ENCODE measurements at places on chromosomes 3 and 15.
A peak's percentile ranks its signal among the peaks of the same experiment; 100 is the strongest.

DNA sequence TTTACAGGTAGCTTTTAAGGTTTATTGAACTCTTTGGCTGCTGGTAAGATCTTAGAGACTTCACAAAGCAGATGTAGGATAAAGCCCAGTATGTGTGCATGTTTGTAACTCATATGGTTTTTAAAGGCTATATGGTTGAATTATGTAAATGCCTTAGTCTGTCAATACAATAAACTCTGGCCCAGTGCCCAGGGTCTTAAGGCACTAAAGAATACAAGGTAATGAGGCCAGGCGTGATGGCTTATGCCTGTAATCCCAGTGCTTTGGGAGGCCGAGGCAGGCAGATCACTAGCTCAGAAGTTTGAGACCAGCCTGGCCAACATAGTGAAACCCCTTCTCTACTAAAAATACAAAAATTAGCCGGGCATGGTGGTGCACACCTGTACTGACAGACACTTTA lies 170.3 kb upstream of the CGNL1 start:
- DNase-seq = no peak

DNA sequence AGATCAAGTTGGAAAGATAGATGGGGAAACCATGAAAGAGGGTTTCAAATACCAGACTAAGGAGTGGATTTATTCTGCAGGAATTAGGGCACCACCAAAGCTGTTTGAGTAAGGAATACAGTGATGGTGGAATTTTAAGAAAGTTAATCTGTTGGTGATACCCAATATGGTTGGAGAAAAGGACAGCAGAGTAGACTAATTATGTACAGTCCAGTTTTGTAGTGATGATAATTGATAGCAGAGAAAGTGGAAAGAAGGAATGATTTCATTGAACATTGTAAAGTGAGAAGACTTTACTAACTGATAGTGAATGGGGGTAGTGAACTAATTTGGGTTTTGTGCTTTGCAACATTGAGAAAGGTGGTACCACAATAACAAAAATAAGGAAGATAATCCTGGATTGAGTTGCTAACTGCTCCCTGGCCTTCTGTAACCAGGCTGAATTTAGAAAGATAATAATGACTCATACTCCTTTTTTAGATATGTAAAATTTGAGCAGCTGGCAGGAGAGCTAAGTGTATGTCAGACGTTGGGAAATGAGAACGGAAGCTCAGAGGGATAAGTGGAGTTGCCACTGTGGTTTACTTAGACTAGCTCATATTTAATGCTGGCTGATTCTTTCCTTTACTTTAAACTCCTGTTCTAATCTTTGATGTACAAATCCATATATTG lies 16.9 kb downstream of the TCAIM start:
- no peak for DNase-seq

GRCh38 chr3:37601832-37602231 lies 259.8 kb upstream of the CTDSPL start:
- DNase-seq = no peak

DNA sequence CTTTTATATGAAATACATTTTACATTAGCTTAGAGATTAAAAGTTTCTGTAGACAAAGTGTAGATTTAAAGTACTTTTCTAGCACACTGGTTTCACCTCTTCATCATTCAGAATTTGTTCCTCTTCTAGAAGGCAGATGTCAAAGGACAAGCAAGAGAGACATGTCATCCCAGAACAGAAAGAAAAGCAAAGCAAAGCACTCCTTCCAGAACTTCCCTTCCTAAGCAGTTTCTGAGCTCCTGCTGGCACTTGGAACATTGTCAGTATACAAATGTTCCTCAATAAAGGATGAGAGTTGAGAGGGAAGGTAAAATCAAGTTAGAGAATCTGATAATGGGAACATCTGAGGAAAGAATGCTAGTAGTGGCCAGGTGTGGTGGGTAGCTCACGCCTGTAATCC lies 26.2 kb downstream of the TMOD3 start:
- no peak for DNase-seq

DNA sequence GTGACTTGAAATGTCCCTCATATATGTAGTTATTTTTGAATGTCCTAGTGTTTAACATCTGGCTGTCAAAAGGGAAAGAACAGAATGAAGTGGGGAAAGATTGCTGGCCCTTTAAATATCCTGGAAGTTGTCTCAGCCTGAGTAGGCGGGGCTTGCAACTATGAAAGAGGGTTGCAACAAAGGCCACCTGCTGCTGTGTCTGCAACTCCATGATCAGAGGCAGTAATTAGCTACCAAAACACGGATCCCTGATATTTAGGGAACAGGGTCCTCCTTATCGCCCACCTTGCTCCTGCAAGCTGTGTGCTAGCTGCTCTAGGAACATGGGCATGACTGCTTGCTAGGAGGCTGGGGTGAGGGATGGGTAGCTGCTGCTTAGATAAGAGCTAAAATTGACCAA lies 100.2 kb upstream of the CFAP20DC start:
- DNase-seq = no peak

GRCh38 chr3:64957408-64958198 lies 269.8 kb upstream of the ADAMTS9 start:
- DNase-seq = no peak

DNA sequence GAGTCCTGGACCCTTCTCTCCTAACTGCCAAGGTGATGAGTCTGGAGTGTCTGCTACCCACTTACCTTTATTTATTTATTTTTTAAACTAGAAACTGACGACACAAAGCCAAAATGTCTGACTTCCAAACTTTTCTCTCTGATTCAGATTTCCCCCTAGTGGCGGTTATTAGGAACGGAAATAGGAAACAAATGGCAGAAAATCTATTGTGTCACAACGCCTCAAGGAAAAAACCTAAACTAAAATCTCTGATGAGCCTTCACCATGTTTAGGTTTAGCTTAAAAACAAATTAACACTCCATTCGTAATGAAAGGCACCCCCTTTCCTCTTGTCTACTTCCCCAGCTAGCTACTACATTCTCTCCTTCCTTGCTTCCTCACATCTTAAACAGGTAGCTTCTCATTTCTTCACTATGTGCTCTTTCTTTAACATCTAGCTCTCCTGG lies 94.0 kb upstream of the MEX3B start:
- DNase-seq = no peak

DNA sequence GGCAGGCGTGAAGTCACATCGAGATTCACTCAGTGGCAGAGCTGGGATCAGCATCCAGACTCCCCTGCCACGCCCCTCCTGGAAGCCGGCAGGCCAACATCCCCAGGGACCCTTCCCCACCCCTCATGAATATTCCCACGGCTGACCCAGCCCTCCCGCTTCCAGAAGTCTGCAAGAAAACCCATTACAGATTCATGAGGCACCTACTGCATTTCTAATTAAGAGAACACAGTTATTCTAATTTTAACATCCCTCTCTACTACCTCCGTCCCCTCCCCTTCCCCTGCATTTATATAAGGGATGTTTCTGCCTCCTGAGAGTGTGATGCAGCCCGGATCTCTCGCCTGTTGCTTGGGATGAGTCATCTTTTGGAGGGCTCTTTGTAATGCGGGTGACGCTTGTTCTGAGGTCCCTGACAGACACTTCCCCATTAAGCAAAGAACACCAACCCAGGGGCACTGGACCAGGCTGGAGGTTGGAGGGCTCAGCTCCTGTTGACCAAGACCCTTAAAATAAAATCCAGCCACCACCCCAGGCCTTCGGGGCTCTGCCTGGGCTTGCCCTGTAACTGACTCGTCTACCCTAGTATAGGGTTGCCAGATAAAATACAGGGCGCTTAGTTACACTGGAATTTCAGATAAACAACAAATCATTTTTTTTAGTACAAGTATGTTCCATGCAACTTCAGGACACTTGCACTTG lies 118.7 kb downstream of the NUP210 start:
- no peak for DNase-seq

DNA sequence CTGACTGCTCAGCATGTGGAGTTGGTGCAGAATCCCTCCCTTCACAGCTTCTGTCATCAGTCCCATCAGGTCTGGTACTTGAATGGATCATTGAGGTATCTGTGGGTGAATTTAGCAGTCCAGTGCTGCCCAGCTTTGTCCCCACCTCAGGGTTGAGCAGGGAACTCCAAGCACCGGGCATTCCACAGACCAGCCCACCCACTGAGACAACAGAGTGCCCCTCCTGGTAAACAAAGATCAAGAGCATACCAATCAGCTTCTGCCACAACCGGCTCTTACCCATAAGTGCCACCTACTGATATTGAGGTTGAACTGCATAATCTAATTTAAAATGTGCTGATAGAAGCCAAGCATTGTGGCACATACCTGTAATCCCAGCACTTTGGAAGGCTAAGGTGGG lies 57.1 kb upstream of the FXR1 start:
- DNase-seq = no peak

GRCh38 chr3:11435440-11436165 lies 163.4 kb downstream of the ATG7 start:
- DNase-seq = no peak

- no peak for DNase-seq
Observed at GRCh38 chr3:64291345-64291744, 66.1 kb upstream of the PRICKLE2 start.

DNA sequence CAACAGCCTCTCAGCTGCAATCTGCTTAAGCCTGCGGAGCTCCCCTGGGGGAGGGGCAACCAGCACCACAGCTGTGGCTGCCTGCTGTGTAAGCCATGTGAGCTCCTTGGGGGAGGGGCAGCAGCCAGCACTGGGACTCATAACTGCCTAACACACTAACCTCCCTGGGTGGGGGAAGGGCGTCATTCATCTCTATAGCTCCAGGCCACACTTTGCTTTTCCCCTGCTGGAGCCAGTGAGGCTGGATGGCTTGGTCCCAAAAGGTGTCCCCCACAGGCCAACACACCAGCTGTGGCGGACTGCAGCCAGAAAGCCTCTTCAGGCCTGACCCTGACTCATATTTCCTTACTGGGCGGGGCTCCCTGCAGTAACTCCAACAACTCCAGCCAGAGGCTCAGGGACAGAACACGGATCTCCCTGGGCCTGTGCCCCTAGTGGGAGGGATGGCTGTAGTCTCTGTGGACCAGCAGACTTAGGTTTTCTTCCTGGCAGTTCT lies 129.8 kb downstream of the PPM1L start:
- peak; percentile 85 for DNase-seq

GRCh38 chr3:53073553-53074365 lies 27.9 kb upstream of the SFMBT1 start:
- DNase-seq = no peak

- DNase-seq = no peak
Observed at GRCh38 chr3:79534727-79535126, 233.1 kb downstream of the ROBO1 start.

DNA sequence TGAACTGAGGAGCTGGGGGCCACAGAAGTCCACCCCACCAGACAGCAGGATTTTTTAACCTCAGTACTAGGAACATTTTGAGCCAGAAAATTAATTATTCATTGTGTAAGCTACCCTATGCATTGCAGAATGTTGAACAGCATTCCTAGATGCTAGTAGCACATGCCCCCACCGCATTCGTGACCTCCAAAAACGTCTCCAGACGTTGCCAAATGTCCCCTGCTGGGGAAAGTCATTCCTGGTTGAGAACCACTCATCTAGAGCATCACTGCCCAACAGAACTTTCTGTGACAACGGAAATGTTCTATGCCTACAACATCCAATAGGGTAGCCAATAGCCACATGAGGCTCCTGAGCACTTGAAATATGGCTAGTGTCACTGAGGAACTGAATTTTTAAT lies 333.5 kb downstream of the FOXP1 start:
- no peak for DNase-seq

GRCh38 chr3:13876451-13877100 lies 3.3 kb downstream of the WNT7A start:
- DNase-seq = no peak

DNA sequence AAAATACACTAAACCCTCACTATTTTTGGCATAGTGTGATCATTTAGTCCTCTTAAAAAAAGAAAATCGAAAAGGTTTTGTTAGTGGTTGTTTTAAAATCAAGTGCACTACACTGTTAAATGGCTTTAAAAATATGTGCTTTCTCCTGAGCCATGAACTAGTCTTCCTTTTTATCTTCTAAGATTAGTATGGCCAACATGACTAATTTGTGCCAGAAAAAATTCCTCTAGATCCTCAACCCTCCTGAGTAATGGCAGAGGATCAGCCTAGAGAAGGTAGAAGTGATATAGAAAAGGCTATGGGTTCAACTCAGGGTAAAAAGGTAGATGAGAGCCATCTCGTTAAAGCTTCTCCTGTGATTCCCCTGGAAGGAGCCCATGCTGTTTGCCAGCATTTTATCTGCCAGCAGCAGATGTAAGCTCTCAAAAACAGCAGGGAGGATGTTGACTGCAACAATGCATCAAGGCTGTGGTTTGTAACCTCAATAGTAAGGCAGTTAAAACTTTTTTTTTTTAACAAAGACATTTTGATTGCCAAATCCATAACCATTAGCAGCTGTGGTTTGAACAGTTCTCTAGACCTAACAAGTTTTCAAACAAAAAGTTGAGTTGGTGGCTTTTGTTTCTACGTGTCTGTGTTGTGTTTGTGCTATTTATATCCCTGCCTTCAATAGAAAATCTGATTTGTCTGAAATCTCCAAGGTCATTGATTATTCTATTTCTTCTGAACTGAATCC lies 30.2 kb upstream of the ZNF609 start:
- DNase-seq = no peak

DNA sequence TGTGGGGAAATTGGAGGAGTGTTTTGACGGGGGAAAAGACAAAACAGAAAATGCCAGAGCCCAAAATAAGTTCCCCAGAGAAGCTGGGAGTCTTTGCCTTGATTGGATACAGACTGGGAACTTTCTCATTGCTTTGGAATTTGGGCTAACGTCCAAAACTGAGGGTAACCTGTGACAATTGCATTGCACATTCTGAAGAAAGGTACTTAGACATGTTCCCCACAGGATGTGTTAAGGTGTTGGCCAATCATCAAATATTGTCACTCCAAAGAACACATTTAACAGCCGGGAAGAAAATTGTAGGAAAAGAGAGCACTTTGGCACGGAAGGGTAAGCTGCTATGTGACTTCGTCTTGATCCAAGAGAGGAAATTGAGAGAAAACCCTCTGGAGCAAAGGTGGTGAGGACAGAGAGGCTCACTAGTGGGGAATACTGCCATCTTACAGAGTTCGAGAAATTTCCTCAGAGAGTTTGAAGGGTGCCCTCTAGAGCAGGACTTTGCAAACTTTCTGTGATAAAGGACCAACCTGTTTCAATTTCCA lies 619.5 kb upstream of the TBL1XR1 start:
- no peak for DNase-seq

DNA sequence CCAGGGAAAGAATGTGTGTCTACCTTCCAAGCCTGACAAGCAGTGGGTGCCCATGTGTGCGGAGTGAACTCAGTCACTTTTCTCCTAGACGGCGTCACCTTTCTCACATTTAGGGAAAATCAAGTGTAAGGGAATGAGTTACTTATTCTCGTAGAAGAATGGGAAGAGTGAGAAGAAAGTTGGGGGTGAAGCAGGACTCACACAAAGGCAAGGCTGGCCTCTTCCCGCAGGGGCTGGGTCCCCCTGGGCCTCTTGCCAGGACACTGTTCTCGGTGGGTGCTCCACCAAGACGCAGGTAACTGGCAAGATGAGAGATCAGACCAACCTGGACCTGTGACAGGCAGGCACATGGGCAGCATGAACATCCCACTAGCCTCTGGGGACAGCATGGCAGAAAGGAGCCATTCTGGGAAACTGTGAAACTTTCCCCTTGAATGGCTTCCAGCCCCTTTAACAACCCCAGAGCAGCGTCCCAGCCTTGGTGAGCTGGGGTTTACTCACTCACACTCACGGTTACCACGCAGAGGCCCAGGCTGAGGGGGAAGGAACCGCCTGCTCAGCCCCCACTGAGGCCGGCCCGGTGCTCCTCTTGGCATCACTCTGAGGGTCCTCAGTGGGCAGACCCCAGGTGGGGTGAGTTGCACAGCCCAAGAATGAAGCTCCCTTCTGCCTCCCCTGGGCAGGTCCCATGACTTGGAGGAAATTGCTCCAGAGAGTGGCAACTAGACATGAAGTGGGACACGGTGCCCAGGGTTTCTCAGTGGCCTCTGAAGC lies 15.0 kb upstream of the SRP14 start:
- DNase-seq = no peak

Data from posterior cingulate gyrus (tissue), 11 donors.